ENCODE measurements at places on chromosomes 4 and X.
A peak's percentile ranks its signal among the peaks of the same experiment; 100 is the strongest.

DNA sequence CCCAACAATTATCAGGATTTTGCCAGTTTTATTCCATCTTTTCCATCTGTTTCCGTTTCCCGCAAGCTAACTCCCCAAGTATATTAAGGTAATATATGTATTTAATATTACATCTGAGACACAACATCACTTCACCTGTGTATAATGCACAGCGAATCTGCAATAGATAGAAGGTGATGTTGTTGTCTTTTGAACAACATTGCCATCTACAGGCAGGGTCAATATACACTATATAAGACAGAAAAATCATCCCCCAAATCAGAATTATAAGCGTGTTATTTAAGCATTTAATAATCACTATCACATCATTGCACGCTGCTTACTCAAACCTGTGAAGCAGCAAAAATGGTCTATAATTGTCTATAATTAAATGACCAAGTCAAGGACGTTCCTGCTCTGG, 1115.5 kb downstream of the NLGN4X start:
- DNase-seq, result peak; percentile 4

- DNase-seq, result no peak
Measured at GRCh38 chrX:118756101-118756500, 28.7 kb downstream of the IL13RA1 start.

- no peak for DNase-seq
Measured at GRCh38 chrX:13747836-13748235, 13.3 kb downstream of the OFD1 start.

DNA sequence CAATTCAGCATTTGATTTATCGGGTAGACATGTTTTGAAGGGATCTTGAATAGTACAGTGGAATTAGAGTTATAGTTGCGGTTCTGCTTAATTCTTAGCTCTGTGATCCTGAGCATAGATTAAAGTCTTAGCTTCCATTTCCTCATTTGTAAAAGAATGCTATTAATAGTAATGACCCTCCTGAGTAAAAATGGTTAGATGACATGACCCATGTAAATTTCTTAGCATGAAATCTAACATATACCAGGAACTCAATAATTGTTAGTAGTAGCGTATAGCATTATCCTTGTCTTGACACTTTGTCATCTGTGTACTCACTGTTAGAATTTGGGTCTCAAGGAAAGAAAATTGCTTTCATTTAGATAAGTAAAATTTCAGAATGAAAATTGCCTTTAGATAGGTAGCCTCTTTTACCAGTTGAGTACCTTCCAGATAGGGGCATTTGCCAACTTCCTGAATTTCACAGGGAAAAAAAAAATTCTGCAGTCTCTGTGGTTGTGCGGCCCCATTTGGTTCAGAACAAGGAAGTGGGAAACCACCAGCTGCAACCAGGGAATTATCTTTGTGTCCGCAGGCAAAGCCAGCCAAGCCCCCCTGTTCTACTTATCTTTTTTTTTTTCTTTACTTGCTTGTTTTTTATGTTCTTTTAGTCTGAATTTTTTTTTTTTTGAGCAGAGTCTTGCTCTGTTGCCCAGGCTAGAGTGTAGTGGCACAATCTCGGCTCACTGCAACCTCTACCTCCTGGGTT, 86.9 kb downstream of the TMEM164 start:
- no peak for DNase-seq

DNA sequence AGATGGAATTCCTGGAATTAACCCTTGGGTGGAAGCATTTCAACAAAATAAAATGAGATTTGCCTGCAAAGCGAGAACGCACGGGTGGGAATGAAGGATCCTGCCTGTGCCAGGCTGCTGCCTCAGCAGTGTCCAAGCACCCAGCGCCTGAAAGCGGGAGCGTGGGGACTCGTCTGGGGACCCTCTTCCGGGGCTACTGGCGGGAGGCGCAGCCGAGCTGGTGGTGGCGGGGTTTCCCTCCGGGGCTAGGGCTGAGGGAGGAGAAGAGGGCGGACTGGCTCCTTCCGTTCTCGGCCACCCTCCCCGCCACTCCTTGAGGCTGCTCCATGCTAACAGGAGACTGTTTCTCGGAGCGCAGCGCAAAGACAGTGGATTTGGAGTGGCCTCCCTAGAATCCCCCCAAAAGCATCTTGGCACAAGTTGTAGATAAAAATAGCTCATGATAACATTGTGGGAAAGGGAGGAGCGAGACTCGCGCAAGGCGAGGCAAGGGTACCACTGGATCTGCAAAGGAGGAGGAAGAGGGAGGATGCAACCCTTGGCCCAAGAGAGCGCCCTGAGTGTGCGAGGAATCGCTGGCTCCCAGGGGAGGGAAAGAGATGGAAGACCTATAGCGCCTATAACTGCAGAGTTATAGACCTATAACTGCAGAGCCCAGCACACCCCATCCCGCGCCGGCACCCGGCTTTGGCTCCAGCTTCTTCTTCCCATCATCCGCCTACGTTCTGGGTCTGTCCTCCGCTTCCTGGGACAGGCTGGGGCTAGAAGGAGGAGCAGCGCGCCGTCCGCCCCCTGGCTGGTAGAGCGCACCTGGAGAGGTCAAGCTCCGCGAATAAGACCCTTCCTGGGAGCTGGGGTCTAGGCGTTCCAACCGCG, 1.3 kb downstream of the HS3ST1 start:
- DNase-seq, result no peak

DNA sequence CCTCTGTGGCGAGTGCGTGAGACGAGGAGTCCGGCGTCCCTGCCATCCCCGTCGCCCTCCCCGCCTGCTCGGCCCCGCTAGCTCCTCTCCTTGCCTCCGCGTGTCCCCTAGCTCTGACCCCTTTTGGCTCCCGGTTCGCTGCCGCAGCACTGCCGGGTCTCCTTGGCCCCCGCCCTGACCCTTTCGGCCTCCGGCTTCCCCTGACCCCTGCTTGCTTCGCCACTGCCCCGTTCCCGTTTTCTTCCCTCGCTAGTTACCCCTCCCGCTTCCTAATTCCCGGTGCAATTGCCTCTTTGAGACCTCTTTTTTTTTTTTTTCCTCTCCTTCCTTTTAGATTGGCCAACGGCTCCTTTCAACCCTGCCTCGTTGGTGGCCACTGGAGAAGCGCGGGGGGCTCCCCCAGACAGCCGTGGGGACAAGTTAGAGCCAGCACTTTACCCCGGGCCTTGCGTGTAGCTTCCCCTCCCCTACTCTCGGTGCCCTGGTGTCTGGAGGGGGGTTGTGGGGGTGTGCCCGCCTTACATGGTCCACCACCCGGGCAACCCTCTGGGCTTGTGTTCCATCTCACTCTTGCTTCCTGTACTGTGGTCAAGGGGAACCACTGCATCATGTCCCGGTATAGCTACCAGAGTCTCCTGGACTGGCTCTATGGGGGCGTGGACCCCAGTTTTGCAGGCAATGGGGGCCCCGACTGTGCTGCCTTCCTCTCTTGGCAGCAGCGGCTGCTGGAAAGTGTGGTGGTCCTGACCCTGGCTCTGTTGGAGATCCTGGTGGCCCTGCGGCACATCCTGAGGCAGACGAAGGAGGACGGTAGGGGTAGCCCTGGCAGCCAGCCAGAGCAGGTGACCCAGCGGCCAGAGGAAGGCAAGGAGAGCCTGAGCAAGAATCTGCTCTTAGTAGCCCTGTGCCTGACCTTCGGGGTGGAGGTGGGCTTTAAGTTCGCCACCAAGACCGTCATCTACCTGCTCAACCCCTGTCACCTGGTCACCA, 548 bp downstream of the TMEM164 start:
- DNase-seq, result no peak

DNA sequence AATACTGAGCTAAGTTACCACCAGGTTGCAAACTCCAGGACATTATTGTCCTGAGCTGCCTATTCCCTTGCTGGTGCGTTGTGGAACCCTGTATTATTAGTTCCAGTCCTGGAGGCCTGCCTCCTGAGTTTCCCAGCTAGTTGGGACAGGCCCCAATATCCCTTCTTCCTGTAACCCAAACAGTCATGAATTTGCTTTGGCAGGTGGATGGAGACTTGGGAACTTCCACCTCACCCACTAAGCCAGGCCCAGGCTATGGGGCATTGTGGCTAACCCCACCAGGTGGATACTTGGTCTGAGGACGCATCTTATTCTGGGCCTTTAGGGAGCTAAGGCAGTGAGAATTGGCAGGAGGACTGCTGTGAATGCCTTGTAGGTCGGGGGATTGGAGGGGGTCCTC, 5.0 kb downstream of the RBM3 start:
- DNase-seq, result no peak

DNA sequence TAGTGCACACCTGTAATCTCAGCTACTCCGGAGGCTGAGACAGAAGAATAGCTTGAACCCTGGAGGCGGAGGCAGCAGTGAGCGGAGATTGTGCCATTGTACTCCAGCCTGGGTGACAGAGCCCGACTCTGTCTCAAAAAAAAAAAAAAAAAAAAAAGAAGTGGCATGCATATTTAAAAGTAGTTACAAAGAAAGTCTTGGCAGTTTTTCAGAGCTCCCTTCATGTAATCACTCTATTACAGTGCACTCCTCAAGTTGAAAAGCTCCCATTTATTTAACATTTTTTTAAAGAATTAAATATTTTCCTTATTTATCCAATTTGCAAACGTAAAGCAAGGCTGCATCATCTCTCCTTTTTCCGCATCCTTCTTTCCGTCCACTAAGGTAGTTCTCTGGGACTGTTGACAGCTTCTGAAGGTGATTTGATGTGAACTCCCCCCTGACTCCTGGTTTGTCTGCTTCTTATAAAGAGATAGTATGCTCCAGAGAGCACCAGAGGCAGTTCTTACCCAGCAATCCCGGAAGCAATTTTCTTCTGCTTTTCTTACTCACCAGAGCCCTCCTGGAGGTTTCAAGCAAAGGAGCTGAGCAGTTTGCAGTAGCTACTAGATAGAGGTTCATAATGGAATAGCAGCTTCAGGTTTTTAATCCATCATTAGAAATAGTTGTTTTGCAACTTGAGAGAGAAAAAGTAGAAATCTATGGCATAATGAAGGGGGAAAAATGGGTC, 151.0 kb downstream of the PALLD start:
- peak; percentile 85 for DNase-seq

- no peak for DNase-seq
Measured at GRCh38 chr4:38177641-38178391, 217.6 kb downstream of the PTTG2 start.

- no peak for DNase-seq
Measured at GRCh38 chr4:15489551-15489950, 19.9 kb downstream of the CC2D2A start.

GRCh38 chr4:111905511-111905910, 239.7 kb upstream of the FAM241A start:
- DNase-seq, result no peak

- peak; percentile 16 for DNase-seq
Measured at GRCh38 chr4:94798808-94799207, 41.1 kb downstream of the BMPR1B start.

- no peak for DNase-seq
Measured at GRCh38 chrX:96432647-96433046, 252.0 kb upstream of the DIAPH2 start.

GRCh38 chr4:185538806-185539205, 3.5 kb upstream of the PDLIM3 start:
- DNase-seq, result no peak

DNA sequence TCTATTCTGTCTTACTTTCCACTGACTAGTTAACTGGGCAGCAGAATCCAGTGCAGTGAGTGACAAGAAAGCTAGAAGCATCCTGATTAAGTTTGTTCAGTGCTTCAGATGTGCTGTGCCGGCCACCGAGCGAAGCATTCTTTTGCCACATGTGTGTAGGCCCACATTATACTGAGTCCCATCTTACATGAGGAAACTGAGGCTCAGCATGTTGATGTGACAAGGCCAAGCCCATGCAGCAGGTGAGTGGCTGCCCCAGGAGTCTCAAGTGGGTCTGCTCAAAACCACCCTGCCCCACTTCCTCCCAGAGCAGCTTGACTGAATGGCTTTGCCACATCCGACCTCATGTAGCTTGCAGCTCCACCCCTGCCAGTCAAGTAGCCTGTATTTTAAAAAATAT, 50.5 kb downstream of the RHOH start:
- DNase-seq, result no peak

DNA sequence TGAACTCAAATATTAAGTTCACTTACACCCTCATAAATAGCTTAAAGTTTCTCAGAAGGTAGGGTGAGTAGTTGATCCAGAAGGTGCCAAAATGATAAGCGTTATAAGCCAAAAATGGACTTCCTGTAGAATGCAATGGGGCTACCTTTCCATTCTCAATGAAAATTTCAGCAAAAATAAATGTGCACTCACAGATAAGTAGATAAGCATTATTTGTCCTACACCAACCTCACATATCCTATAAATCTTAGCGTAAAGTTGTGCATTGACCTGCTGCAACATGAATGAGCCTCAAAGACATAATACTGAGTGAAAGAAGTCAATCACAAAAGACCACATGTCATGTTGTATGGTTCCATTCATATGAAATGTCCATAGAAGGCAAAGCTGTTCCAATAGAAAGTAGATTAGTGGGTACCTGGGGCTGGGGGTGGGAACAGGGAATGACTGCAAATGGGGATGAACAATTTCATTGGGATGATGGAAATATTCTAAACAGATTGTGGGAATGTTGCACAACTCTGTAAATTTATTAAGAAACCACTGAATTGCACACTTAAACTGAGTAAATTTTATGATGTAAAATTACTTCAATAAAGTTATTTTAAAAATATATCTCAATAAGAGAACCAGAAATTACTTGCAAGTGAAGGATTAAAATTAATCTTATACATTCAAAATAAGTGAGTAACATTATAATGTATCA, 100.9 kb downstream of the AMELX start:
- no peak for DNase-seq

DNA sequence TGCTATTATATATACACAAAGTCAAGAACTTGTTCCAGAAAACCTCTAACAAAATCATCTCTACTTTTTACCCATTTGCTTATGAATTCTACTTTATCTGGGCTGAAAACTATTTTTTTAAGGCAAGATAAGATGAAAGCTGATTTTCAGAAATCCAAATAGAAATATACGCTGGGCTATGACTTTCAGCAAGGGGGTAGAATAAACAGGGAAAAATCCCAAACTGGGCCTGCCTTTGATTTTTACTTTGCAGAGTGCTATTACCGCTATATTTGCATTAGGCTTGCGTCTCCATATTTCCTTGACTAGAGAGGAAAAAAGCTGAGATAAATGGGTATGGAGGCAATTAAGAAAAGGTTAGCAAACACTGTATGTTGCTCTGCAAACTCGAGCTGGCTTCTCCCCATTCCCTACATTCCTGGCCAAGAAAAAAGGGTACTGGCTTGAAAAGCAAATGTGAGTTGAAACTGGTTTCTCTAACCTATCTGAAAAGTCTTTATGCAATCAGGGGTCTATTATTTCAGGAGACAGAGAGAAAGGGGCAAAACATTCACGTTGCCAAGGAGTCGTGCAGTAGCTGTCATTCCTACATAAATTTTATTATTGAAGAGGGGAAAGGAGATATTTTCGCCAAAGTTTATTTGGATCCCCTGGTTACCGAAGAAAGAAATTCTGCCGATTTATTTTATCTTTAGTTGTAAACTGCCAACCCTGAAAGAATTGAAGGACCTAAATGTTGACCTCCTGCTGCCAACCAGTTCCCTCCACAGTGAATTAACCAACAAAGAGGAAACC, 2.2 kb downstream of the TMEM47 start:
- peak; percentile 9 for DNase-seq

All from RCC 7860 (cell line).